ENCODE measurements at places on chromosomes 6 and 20.

GRCh38 chr6:140062043-140063020 is 687.9 kb upstream of the CITED2 start:
- DNase-seq, result peak; percentile 77

DNA sequence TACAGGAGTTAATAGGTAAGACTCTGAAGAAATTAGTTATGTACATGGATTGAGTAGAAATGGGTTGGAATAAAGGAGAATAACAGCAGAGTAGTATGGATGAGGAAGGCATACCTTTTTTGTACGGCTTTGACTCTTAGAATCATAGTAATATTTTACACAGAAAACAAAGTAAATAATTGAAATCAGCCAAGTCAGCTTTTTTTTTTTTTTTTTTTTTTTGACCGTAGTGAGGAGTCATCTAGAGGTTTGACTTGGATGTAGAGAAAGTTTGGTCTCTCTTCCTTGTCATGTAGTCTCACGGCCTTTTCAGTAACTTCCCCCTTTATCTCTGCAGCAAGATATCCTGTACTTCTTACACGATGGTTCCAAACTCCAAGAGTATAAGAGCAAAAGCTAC is 158.9 kb downstream of the FLRT3 start:
- DNase-seq, result no peak

- DNase-seq, result no peak
These were observed 10.7 kb downstream of the TXNDC5 start for GRCh38 chr6:7899889-7900213.

DNA sequence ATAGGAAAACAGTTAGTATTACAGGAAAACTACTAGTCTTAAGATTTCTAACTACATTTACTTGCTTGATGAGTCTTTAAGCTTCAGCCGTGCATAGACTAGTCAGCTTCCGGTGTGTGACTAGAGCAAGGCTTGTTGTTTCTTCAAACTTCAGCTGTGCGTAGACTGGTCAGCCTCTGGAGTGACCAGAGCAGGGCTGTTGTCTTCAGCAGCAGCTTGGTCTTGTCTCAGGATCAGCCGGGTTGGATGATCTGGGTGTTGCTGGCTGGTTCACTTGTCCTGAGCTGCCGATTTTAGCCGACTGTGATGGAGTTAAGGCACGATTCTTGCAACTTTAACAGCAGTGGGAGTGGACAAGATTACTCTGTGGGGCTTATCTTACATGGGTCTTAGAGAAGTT is 44.7 kb downstream of the HLA-C start:
- DNase-seq, result no peak

- no peak for DNase-seq
These were observed 287.4 kb downstream of the CD109 start for GRCh38 chr6:73983367-73983766.

GRCh38 chr6:150482883-150483409 is 114.1 kb downstream of the IYD start:
- DNase-seq, result no peak

- DNase-seq, result no peak
These were observed 20.9 kb downstream of the GPR63 start for GRCh38 chr6:96816301-96816817.

DNA sequence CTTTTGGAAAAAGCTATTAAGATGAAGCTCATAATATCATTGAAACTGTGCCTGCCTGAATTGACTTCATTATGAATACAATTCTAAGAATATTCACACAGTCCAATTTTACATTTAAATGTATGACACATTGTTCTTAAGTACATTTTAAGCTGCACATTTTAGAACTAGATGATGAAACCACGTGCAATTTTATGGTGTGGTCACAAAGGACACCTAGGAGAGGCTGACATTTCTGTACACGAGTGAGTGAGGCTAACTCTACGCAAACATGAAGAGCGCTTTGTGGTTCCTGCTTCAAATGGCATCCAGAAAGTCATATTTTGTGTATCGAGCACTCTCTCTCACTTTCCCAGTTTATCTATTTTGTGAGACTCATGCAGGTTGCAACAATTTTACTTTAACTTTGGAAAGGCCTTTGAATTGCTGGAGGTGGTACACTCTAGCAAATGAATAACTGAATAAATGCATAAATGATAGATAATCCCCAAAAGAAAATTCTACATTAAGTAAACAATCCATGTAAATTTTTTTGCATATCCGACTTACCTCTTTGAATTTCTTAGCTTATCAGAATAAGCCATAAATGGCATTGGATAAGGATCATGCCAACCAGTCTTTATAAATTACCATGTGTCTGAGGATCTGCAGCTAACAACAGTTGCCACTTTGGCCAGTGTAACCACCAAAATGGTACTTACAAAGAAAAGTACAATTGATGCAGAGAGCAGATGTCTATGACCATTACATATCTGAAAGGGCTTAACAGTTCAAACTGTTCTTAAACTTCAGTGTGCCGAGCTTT is 97.3 kb downstream of the NRSN1 start:
- DNase-seq, result no peak

- no peak for DNase-seq
These were observed 150.8 kb upstream of the STXBP5 start for GRCh38 chr6:147053311-147053921.

DNA sequence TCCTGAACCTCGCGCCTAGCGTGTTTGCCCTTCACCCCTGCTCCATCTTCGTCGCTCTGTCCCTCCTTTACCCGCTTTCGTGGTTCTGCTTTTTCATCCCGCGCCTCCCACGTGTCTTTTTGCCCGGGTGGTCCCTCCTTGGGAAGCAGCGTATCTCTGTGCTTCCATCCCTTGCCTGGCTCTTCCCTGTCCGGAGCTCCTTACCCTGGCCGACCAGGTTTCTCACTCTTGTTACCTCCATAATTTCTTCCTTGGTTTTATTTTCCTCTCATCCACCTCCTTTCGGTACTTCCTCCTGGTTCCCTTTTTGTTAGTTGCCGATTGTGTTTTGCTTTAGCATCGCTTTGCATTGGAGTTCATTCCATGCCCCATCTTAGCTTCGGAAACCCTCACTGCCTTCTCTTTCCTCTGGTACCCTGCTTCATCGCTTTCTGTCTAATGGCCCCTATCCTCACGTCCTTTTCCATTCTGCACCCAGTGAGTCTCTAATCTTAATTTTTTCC is 735 bp downstream of the FAM135A start:
- DNase-seq, result no peak

DNA sequence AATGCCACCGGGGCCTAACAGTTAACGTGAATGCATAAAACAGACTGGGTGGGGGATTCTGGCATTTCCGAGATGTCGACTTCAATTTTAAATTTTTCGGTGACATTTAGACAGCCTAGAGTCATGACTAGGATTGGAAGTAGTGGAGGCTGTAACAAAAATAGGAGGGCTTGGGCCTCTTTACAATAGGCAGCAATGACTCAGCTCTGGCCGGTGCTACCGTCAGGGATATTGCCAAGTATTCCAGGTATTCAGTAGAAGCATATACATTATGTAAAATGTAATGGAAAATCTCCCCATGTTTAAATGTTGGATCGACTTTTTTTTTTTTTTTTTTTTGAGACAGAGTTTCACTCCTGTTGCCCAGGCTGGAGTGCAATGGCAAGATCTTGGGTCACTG is 136.2 kb upstream of the STMND1 start:
- no peak for DNase-seq

GRCh38 chr6:111585241-111585973 is 20.3 kb downstream of the TRAF3IP2 start:
- no peak for DNase-seq

GRCh38 chr6:3379482-3380060 is 77.3 kb downstream of the SLC22A23 start:
- DNase-seq, result no peak

DNA sequence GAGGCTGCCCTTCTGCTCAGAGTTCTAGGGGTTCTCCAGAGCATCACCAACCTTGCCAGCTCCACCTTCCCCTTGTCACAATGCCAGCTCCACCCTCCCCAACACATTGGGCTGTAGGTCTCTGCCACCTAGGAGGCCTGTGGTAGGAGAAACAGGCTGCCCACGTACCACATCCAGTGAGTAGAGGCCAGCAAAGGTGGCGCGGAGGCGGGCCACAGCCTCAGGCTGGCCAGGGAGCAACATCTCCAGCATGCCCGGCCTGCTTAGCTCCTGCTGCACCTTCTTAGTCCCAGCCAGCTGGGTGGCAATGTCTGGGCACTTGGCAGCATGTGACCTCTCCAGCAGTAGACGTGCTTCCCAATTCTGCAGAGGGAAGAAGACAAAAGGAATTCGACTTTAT is 23.8 kb downstream of the GSS start:
- DNase-seq, result no peak

DNA sequence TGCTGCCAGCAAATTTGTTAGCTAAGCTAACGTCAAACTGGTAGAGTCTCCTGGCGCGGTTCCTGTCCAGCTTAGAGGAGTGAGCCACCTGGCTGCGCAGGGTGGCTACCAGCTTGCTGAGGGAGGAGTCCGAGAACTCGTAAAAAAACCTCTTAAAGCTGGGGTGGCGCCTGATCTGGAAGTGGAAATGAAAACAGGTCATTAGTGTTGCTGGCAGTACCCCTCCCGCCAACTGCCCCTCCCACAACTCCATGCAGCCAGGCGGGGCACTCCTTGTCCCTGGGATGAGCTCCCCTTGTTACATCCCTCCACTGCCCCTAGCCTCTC is 17.3 kb downstream of the BNIP5 start:
- DNase-seq, result no peak
